LHCN-M2 (cell line): ENCODE measurements at places on chromosomes 2 and 18.

DNA sequence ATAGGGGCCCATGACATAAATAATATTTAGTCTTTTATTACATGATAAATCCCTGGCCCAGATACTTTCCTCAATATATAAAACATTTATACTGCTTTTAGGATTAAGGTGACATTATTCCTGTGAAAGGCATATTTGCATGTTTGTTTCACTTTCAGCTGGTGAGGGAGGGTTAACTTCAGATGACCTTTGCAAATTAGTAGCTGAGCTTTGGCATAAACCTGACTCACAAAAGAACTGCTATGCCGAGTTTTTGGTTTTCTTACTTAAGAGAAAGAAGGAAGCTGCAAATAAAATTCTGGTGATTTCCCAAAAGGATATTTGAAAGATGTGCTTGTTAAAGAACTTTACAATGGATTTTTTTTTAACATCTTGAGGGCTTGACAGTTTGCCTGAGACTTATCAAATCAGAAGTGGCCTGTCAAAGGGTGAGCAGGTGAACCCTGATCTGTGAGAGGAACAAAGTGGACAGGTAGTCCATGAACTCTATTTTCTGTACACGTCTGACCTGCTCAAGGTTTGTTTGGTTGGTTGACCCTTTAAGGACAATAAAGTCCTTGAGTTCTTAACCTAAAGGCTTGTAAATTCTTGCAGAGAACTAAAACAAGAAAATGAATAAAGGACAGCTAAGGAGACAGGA is 93.5 kb downstream of the FAM124B start:
- no peak for DNase-seq

- peak; percentile 74 for DNase-seq
Measured at GRCh38 chr2:185757356-185757755, 18.8 kb downstream of the FSIP2 start.

DNA sequence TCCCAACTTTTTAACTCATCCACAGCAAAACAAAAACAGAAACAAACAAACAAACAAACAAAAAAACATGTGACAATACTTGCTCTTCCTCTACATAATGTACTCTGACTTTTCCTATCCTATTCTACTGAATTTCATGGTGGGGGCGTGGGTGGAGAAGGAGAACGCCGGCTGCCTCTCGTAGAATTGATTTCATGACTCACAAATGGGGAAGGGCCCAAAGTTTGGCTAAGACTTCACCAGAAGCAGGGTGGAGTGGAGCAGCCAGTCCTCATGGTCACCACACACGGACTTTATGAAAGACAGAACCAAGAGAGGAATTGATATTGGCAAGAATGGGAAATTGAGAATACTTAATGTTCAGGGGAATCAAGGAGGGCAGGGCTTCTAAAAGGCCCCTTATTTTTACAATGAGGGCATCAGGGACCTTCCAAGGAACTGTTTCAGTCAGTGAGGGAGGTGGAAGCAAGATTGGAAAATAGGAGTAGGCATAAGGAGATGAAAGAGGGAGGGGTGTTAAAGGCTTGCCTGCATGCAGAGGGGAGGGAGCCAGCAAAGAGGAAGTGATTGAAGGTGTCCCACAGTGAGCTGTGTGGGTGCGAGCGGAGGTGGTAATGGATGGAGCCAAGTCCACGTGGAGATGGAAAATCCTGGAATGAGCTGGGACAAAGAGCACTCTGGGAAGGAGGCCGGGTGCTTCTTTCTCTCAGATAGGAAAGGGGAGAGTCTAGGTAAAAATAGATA is 27.9 kb downstream of the MARCHF4 start:
- peak; percentile 32 for DNase-seq

DNA sequence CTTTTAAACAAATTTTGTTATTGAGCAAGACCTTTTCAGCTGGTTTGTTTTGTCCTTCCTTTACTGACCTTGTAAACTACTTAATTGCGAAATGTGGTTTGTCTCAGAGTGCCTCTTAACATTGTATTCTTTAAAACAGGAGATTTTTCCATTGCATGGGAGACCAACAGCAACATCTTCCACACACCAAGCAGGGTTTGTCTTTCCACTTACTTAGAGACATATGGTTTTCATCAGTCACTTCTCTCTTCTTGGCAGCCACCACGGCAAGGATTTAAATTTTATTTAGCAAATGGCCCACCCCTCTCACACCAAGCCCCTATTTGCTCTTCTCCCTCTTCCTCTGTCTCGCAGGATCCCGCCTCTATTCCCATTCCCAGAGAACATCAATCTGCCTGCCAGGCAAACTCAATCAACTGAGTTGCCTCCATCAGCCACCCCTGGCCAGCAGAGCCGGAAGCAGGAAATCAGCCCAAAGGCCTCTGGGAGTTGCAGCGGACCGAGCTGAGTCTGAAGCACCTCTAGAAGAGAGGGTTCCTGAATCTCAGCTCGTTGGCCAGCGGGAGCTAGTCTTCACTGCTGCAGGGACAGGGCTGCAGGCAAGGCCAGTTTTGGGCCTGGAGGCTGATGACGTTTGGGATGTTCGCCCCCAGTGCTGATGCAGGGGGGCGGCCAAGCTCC is 11.3 kb upstream of the CIB4 start:
- DNase-seq = no peak

GRCh38 chr2:76197842-76198448 is 487.2 kb upstream of the GCFC2 start:
- peak; percentile 16 for DNase-seq

GRCh38 chr2:184598316-184599053 is at the start of gene ZNF804A:
Gene ZNF804A, plus strand, starts transcription at chr2:184598529. Its CDS starts 431 bp downstream, at chr2:184598960.
- DNase-seq = peak; percentile 15

- DNase-seq = peak; percentile 50
Measured at GRCh38 chr2:111535404-111535803, 348.6 kb downstream of the ANAPC1 start.

GRCh38 chr18:79868168-79868784 is 70.5 kb downstream of the KCNG2 start:
- DNase-seq = no peak

GRCh38 chr2:114754907-114755563 is 312.6 kb downstream of the DPP10 start:
- DNase-seq = no peak

DNA sequence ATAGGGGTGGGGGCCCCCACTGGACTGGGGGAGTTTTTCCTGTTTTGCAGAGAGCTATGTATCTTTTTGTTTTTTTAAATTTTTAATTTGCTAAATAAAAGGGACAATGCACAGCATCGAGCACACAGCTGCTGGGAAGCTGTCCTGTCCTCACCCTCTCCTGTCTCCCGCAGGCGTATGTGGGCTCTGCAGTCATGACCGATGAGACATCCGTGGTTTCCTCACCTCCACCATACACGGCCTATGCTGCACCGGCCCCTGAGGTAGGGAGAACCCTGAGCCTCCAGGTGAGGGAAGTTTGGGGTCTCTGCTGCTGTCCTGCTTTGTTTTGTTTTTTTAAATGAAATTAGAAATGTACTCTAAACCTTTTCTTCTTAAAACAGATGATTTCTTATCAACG is 27.6 kb downstream of the PLEKHB2 start:
- no peak for DNase-seq

DNA sequence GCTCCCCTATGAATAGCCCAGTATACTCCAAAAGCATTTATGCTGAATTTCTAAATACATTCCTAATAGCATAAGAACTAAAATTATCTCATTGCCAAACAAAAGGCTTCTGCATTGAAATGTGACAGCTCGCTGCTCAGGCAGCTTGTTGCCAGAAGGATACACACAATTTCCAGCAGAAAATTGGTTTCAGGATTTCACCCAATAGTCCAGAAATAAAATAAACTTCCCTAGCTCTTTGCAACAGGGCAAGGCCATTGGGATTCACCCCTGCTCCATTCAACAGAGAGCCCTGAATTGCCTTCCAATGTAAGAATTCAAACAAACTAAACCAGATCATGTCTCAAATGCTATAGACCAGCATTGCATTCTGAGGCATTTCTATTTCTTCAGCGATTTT is 70.7 kb downstream of the RBM43 start:
- no peak for DNase-seq

GRCh38 chr2:58336416-58336815 is 95.3 kb upstream of the FANCL start:
- DNase-seq = peak; percentile 51

- no peak for DNase-seq
Measured at GRCh38 chr2:234388591-234388990, 108.3 kb downstream of the ARL4C start.

DNA sequence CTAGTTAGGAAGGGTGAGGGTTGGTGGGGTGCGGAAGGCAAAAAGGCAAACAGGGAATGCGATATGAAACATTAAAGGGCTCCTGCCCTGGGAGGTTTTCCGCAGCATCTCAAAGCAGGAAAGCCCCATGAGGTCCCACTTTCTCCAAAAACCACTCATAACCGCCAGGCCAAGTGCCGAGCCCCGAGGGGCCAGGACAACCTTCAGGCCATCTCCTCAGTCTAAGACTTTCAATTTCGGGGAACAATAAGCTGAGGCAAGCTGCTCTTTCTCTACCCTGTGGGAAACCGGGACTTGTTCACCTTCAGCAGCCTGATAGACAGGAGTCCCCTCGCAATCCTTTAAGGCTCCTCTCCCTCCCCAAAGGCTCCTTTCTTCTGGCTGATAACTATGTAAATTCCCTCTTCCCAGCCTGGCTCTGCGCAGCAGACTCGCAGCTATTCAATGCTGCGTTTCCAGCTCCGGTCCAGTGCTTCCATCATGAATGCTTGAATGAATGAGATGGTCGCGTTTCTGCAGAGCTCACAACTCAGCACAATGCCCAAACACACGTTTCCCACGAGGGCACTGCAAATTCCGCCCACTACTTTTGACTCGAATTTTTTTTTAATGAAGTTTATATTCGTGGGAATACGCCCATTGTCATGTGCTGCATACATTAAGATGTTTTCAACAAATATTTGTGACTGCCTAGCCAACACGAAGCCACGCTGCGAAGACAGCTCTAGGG is 1.4 kb downstream of the LAMA1 start:
- no peak for DNase-seq

DNA sequence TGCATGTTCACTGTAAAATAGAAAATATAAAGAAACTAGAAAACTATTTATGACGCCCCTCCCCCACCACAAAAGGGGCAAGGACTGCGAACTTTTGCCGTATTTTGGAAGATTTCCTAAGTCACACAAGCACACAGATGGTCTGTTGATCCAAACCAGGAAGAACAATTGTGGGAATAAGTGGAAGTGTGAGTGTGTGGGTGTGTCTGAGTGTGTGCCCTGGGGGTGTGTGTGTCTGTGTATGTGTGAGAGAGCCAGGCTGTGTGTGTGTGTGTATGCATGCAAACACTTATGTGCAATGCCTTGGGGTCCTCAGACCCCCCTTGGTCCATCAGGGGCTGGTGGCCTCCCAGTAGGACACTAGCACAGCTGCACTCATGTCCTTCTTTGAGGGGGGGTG is 43.1 kb downstream of the HPCAL1 start:
- DNase-seq = no peak

DNA sequence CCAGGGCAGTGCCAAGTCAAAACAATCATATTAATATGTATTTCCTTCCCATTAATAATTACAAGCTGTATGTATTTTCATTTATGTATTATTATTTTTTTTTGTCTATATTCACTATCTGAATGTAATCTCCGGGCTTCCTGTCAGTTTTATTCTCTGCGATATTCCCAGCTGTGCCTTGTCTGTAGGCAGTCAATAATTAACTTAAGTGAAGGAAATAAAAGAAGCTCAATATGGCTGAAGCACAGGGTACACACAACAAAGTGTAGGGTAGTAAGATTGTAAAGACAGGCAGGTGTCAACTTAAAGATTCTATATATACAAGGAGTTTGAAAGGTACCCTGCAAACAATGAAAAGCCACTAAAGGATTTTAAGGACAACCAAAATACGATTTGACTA is 122.9 kb downstream of the ROCK1 start:
- DNase-seq = no peak

DNA sequence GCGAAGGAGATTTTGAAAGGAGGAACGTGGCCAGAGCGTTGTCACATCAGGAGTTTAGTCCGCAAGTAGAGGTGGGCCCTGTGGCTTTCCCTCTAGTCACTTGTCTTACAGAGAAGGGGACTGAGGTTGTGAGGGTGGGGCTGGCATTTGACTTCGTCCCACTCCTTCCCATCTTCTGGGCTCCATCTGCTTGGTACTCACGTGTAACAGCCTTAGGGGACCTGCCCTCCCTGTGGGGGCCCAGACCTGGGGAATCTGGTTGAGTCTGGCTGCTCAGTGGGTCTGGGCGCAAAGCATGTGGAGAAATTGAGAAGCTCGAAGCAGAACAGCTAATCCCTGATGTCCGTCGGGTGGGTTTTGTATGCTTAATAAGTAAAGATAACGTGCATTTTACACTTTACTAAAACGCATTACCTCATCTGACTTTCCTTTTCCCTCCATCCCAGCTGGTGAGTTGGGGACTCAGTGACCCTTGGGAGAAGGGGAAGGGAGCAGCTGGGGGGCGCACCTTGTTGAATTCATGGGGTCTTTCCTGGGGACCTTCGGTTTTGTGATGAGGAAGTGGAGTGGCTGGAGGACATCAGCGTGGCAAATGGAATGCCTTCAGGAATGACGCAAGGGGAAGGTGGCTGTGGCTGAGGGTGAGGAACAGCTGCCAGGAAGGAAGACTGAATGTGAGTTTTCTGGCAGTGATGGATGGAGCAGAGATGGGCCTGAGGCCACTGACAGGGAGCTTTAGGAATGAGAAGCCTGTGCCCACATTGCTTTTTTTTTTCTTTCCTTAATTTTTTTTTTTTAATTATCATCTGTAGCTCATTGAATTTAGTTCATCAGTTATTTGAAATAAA is 44.8 kb downstream of the ASAP2 start:
- peak; percentile 98 for DNase-seq

DNA sequence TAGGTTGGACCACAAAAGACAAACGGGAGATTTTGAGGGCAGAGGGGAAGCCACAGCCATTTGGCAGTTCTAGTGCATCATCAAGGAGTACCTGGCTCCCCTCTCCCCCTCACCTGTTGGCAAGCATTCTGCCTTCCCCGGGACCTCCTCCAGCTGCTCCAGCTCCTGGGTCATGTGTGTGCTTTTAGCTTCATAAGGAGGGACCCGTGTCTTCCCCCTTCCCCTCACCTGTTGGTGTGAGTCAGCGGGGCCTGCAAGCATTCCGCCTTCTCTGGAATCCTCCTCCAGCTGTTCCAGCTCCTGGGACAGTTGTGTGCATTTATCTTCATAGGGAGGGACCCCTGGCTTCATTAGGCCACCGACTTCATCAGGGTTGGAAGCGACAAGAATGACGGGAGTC is 58.8 kb downstream of the SPP2 start:
- DNase-seq = no peak

- peak; percentile 54 for DNase-seq
Measured at GRCh38 chr2:120765678-120766469, 30.2 kb downstream of the GLI2 start.

GRCh38 chr18:39414009-39414700 is 1848.6 kb upstream of the CELF4 start:
- DNase-seq = peak; percentile 51

GRCh38 chr2:74991977-74992376 is 33.5 kb downstream of the POLE4 start:
- peak; percentile 64 for DNase-seq

GRCh38 chr18:64982414-64983055 is 768.3 kb upstream of the CDH7 start:
- no peak for DNase-seq

DNA sequence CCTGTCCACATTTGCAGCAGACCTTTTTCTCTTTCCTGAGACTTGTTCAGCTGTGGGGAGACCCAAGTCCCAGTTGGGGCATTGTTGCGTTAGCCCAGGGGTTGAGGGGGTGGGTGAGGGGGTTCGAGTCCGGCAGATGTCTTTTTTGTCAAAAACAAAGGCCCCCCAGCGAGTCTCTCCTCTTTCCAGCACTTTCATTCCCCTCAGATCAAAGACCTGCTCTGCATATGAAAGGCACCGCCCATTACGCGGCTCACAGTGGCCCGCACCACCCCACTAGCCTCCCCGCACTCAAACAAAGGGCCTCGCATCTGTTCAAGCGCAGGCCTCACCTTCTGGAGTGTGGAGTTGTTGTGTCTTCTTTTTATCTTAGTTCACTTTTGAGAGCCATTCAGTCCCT is 25.2 kb downstream of the TRABD2A start:
- DNase-seq = no peak
